ENCODE measurements at places on chromosomes 7 and 10. TPM values are rescaled to one million over a fixed set of nuclear protein-coding genes. Genes with fewer than 3 reads are reported as not detected.
A peak's percentile ranks its signal among the peaks of the same experiment; 100 is the strongest.

DNA sequence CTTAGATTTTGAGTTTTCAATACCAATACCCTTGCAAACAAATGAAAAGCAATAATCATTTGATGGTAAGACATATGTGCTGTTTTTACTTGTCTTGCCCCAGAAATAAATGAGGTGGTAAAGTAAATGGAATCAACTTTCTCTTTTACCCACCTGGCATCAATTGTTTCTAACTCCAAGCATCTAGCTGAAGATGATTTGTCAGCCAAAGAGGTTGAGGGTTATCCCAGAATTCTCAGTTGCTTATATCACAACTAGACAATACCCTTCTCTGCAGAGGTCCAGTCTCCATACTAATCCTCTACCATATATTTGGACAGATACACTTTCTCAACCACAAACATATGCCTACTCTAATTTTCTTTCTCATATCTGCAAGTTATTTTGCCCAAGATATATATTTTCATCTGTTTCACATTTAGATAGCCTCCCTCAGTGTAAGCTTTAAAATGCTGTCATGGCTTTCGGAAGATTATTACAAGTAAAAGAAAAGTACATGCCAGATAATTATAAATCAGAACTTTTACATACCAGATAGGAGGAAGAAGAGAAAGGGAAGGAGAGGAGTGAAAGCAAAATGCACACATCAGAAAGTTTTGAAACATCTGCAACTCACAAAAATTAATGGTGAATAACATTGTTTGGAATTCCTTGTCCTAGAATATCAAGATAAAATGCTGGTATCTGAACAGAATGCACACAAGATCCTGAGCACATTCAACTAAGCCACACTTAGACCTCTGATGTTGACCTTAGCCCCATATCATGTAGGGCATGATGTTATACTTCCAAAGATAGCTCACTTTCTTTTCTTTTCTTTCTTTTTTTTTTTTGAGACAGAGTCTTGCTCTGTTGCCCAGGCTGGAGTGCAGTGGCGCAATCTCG lies 146.6 kb downstream of the REEP3 start:
- no peak for DNase-seq

DNA sequence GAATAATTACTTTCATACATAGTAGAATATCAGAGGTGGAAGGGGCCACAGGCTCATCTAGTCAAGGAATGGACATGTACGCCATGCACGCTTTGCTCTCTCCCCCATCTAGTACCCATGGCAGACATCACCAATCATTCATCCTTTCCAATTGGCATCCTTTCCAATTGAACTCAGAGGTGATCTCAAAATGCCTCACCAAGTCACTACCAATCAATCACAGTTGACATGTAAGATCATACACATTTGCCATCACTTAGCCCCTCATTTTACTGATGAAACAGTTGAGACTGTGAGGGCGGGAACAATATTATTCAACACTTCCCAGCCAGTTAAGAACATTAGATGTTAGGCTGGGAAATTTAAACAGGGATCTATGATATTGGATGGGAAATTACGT lies 308.4 kb downstream of the FGFR2 start:
- DNase-seq: no peak

Gene AHR
- 368 TPM for total RNA-seq

DNA sequence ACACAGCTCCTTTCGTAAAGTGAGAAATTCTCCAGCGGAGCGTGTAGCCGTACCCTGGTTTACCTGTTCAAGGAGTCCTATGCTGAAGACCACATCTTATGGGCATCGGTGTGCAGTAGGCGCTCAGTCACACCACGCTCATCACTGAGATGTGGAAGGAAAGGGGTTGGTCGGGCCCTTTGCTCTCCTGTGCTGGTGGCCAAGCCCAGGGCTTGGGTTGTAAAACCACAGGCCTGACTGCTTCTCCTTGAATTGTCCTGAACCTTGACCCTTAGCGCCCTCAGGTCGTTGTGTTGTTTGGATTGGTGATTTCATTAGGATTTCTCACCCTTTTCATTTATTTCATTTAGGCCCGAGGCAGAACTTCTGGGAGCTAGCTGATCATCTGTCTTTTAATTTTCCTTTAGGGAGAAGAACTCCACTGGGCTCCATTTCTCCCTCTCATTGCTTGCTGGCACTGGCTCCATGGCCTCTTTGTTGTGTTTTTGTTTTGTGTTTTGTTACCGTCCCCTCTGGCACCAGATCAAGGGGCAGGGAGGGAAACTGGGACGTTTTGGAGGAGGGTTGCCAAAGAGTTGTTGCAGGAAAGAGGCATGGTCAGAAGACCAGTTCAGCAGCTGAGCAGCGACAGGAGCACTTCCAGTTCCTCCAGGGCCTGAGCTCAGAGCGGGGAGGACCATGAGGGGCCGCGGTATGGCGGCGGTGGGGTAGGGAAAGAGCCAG lies 511.4 kb upstream of the GALNT17 start:
- no peak for DNase-seq

DNA sequence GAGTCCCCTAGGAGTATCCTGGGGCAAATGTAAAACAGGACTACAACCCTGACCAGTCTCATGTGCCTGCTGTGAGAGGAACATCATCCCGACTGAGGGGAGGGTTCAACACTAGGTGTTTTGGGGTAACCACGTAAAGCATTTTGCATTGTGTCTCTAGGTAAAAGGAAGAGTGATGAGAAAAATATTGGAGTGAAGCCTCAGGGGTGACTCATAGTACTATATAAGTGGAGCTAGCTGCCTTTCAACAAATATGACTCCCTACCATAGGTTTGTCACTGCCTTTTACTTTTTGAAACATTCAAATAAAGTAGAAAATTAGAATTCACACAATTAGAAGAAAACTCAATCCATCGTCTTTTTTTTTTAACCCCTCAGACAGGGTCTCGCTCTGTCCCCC lies 2.6 kb upstream of the CAMK2G start:
- DNase-seq: no peak

DNA sequence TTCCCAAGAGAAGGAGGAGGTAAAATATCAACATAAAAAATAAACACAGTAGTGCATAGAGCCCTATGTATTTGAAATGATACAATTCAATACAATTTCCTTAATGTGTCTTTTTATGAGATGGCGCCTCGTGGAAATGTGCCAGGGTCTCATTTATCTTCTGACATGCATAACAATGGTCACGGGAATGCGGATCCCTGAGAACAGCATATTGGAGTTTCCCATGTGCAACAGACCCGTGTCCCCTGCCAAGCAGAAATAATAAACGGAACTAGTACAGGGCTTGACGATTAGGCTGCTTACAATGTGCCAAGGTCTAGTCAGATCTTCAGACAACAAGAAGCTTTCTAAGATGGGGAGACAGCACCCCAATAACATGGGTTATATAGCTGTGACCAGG lies 217.9 kb downstream of the ARHGAP21 start:
- no peak for DNase-seq

Gene CLCN1
- 0.31 TPM for total RNA-seq

Gene DBNL
- 107 TPM for total RNA-seq

Gene ADAP1
- total RNA-seq: 20.6 TPM

Gene PRLHR
- total RNA-seq: not detected

GRCh38 chr7:110733221-110733620 lies 357.7 kb upstream of the LRRN3 start:
- no peak for DNase-seq

- no peak for DNase-seq
Measured at GRCh38 chr10:73971636-73972354, 26.1 kb upstream of the VCL start.

DNA sequence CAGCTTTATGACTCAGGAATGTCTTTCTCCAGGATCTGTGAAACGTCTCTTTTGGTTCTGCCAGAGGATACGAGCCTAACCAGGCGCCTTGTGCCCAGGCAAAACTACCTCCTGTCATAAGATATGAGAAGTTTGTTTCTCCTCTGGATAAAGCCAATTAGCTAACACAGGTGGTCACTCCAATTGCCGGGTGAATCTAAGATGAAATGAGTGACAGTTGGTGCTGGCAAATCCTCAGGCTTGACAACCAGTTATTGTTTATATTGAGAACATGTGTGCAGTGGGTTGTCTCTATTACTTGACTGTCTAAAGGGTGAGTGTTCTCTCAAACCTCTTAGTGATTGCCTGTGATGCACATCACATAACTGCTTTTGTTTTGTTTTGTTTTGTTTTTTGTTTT lies 449.1 kb downstream of the XPNPEP1 start:
- DNase-seq: no peak

Gene C10orf62
- total RNA-seq: not detected

- no peak for DNase-seq
Measured at GRCh38 chr7:107091306-107091705, 46.8 kb downstream of the PRKAR2B start.

DNA sequence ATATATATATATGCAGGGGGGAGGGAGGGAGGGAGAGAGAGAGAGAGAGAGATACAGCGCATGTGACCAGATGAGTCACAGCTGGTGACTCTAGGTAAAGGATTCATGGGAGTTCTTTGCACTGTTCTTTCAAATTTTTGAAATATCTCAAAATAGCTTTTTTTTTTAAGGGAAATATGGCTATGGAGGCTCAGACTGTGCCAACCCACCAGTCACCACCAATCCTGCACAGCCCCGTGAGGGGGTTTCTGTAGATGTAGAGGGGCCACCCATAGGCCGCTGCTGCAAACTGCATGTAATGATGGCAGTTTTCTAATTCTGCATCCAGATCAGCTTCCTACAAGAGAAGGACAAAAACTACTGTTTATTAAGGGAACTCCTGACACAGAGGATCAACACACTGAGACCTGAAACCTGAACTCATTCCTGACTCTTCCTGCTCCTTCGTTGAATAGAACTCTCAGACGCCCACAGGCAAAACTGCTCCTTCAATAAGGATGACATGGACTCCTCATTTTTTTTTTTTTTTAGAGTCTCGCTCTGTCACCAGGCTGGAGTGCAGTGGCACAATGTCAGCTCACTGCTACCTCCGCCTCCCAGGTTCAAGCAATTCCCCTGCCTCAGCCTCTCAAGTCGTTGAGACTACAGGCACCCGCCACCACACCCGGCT lies 17.3 kb downstream of the DAGLB start:
- no peak for DNase-seq

Gene DRGX
- not detected for total RNA-seq

GRCh38 chr10:126696684-126697083 lies 26.2 kb upstream of the C10orf90 start:
- DNase-seq: no peak

Gene SFRP4
- 1.9 TPM for total RNA-seq

DNA sequence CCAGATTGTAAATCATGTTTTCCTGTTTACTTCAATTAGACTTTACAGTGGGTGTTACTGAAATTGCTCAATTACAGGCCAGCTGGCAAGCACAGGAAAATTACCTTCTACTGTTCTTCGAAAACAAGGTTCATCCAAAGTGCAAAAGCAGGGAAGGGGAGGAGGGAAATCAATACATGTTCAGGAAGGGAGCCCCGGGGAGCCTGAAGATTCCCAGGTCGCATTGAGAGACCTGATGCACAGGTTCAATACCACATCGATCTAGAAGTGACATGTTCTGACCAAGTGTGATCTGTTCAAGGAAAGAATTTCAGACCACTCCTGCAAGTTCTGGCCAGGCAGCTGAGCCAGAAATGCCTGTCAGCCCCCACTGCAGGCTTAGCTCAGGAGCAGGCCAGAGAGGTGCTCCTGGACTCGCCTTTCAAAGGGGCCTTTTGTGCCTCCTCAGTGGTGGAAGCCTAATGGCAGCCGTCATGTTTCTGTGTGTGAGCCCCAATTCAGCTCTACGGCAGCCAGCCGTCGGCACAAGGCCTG lies 35.9 kb downstream of the FAM53B start:
- DNase-seq: no peak

Gene PRDX3
- total RNA-seq: 95.0 TPM

DNA sequence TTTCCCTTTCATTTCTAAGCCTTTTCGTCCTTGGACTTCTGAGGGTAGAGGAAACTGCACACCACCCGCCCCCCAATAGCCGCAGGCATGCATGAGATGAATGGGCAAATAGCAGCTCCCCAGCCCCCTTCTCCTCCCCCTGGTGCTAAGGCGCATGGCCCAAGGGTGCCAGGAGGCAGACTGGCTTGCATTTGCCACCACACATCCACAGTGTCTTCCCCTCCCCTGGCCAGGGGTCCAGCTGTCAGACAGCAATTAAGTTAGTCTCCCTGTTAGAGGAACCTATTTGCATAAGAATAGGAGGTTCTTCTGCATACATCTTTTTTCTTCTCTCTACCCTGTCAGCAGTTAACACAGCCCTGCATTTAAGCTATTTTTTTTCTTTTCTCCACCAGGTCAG lies 20.2 kb downstream of the TOMM7 start:
- no peak for DNase-seq

DNA sequence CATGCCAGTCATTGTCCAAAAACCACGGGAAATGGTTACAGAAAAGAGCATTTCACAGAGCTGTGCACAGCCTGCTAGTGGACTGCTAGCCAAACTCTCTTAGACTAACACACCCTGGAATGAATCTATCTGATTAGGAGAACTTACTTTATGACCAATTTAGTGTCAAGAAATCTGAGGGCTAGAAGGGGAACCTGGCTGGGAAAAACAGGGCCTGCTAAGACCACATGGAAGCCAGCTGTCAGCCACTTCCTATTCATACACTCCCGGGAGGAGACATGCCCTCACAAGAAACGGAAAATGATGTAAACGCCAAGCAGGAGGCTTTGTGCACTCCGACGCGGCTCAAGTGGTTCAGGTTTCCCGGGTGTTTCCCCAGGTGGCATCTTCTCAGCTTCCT lies 54.8 kb downstream of the MPP7 start:
- DNase-seq: no peak

- peak; percentile 49 for DNase-seq
Measured at GRCh38 chr10:96719850-96720421, 378 bp downstream of the PIK3AP1 start.

- no peak for DNase-seq
Measured at GRCh38 chr10:124450012-124450782, at the start of gene NKX1-2. Gene NKX1-2, minus strand, starts transcription at chr10:124450035. Its CDS starts 92 bp downstream, at chr10:124449943.

Gene CADPS2
- 25.8 TPM for total RNA-seq

Gene PPP1R3C
- total RNA-seq: 113 TPM

Gene CALN1
- not detected for total RNA-seq

Data from ureter (tissue), 1 donor.